ENCODE measurements at places on chromosomes 16 and 17.
A peak's percentile ranks its signal among the peaks of the same experiment; 100 is the strongest.

DNA sequence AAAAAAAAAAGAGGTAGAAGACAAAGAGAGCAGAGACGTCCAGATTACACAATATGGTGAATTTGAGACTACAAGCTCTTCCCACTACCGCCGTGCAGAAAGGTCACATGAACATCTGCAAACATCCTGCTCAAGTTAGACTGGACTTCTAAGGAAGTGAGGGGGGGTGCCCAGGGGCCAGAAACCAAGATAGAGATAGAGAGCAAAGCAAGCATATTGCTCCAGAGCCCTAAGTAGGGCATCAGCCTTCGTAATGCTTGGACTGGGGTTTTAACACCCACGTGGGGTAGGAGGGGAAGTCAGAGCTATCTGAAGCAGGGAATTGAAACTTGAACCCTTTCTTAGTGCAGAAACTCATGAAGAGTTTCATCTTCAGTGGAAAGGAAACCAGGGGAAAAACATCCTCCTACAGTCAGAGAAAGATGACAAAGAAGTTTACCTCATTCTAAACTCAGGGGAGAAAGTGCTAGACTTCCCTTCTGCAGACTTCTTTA is 8.7 kb downstream of the CLEC19A start:
- no peaks in the 10 kb centered on the region for H3K4me1 ChIP-seq
- H3K27me3 ChIP-seq = no peaks in the 10 kb centered on the region
- H3K27ac ChIP-seq = no peak overlapping the region

GRCh38 chr16:87728026-87728425 is 37.8 kb downstream of the KLHDC4 start:
- H3K36me3 ChIP-seq = no peaks in the 10 kb centered on the region
- H3K4me3 ChIP-seq = no peak overlapping the region
- peaks cover 17% of the 10 kb centered on the region for H3K4me1 ChIP-seq
- no peak overlapping the region for H3K27ac ChIP-seq
- DNase-seq = peak; percentile 34

- DNase-seq = no peak
- no peak overlapping the region for H3K27ac ChIP-seq
- H3K4me3 ChIP-seq = no peak overlapping the region
- no peaks in the 10 kb centered on the region for H3K27me3 ChIP-seq
- no peaks in the 10 kb centered on the region for H3K4me1 ChIP-seq
These were observed 93.8 kb downstream of the USP31 start for GRCh38 chr16:23055481-23055880.

DNA sequence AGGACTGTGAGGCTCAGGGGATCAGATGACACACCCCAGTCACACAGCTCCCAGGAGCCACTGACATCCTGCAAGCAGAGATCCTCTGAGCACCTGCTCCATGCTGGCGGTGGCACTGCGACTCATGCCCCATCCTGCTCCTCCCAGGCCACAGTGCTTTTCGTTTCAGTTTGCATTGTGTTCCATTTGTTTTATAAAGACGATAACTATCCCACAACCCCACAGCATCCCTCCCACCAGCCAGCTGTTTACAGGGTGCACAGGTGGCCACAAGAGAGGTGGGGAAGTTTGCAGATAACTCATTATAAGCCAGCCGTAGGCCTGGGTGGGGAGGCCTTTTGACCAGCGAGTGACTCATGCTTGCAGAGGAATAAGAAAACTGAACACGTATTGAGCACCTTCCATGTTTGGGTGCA is 28.2 kb downstream of the BCO1 start:
- peaks cover 3% of the 10 kb centered on the region for H3K4me1 ChIP-seq
- no peaks in the 10 kb centered on the region for H3K36me3 ChIP-seq
- H3K4me3 ChIP-seq = no peak overlapping the region
- no peaks in the 10 kb centered on the region for H3K27me3 ChIP-seq
- H3K27ac ChIP-seq = no peak overlapping the region

- H3K36me3 ChIP-seq = no peaks in the 10 kb centered on the region
- no peak overlapping the region for H3K4me3 ChIP-seq
- H3K27ac ChIP-seq = no peak overlapping the region
- no peak for DNase-seq
- peaks cover 7% of the 10 kb centered on the region for H3K4me1 ChIP-seq
These were observed 71.8 kb downstream of the IRF8 start for GRCh38 chr16:85970738-85971137.

- no peak overlapping the region for H3K4me3 ChIP-seq
- no peaks in the 10 kb centered on the region for H3K36me3 ChIP-seq
- no peaks in the 10 kb centered on the region for H3K27me3 ChIP-seq
- H3K4me1 ChIP-seq = peaks cover 38% of the 10 kb centered on the region
- H3K27ac ChIP-seq = no peak overlapping the region
- DNase-seq = peak; percentile 58
These were observed 7.1 kb downstream of the AKAP1 start for GRCh38 chr17:57092171-57092570.

GRCh38 chr16:10597187-10597601 is 16.8 kb upstream of the EMP2 start:
- H3K36me3 ChIP-seq = no peaks in the 10 kb centered on the region
- no peak for DNase-seq
- H3K27ac ChIP-seq = no peak overlapping the region
- H3K4me1 ChIP-seq = peaks cover 21% of the 10 kb centered on the region
- H3K27me3 ChIP-seq = no peaks in the 10 kb centered on the region

- peak overlapping the region; percentile 9 for H3K4me3 ChIP-seq
- H3K27me3 ChIP-seq = no peaks in the 10 kb centered on the region
- no peaks in the 10 kb centered on the region for H3K36me3 ChIP-seq
- peaks cover 44% of the 10 kb centered on the region for H3K4me1 ChIP-seq
- peak overlapping the region; percentile 68 for H3K27ac ChIP-seq
These were observed 808 bp upstream of the BAHCC1 start for GRCh38 chr17:81394377-81394920.

DNA sequence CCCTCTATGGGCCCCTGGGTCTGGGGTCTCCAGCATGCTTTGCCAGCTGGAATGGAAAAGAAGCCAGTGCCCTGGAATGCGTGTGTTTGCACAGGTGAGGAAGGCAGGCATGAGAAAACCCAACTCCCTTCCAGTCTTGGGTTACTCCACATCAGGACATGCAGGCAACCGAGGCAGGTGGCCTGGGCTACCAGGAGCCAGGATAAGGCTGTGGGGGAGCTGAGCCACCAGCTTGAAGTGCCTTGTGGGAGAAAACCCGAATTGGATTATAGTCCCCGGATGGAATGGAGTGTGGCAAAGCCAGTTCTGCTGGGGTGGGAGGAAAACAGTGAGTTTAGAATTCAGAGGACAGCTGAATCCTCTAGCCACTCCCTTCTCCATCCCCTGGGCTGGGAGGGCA is 7.2 kb downstream of the SRCIN1 start:
- H3K27ac ChIP-seq = no peak overlapping the region
- no peaks in the 10 kb centered on the region for H3K36me3 ChIP-seq
- H3K4me1 ChIP-seq = peaks cover 20% of the 10 kb centered on the region
- H3K4me3 ChIP-seq = no peak overlapping the region
- H3K27me3 ChIP-seq = peaks cover 9% of the 10 kb centered on the region

GRCh38 chr17:61524319-61524718 is 66.7 kb downstream of the NACA2 start:
- no peak overlapping the region for H3K27ac ChIP-seq
- H3K4me1 ChIP-seq = no peaks in the 10 kb centered on the region

DNA sequence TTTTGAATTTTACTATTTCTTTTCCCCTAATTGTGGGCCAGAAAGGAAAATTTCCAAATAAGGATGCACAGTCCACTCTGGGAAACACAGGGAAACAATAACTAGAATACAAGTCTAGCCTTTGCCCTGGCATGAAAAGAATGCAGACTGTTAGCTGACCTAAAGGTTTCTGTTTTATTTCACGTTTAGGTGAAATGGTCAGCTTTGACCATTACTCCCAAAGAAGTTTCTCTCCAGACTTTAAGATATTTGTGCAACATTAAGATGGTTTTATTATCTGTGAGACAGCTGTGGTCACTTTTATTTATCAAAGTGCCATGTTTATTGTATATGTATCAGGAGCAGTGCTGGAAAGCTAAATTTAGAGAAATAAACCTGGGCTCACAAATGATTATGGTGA is 163.9 kb downstream of the SPECC1 start:
- peak; percentile 26 for DNase-seq
- H3K4me3 ChIP-seq = no peak overlapping the region
- H3K4me1 ChIP-seq = peaks cover 18% of the 10 kb centered on the region
- H3K27me3 ChIP-seq = no peaks in the 10 kb centered on the region
- peak overlapping the region; percentile 83 for H3K27ac ChIP-seq
- no peaks in the 10 kb centered on the region for H3K36me3 ChIP-seq

DNA sequence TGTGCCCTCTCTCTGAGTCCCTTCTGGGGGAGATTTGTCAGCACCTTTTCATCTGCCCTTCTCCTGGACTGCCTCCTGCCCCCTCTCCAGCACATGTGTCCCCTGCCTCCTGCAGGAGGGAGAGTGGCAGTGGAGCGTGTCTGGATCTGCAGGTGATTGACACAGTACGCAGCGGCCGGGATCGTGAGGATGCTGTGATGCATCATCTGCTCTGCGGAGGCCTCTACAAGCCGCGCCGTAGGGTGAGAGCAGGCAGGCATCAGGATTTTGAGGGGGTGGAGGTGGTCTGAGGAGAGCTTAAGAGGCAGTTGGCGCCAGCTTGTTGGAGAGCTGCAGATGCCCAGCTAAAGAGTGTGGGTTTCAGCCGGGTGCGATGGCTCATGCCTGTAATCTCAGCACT is 10.9 kb downstream of the SLC9A5 start:
- no peaks in the 10 kb centered on the region for H3K27me3 ChIP-seq
- no peak overlapping the region for H3K4me3 ChIP-seq
- no peak for DNase-seq
- peaks cover 4% of the 10 kb centered on the region for H3K4me1 ChIP-seq
- H3K27ac ChIP-seq = no peak overlapping the region

DNA sequence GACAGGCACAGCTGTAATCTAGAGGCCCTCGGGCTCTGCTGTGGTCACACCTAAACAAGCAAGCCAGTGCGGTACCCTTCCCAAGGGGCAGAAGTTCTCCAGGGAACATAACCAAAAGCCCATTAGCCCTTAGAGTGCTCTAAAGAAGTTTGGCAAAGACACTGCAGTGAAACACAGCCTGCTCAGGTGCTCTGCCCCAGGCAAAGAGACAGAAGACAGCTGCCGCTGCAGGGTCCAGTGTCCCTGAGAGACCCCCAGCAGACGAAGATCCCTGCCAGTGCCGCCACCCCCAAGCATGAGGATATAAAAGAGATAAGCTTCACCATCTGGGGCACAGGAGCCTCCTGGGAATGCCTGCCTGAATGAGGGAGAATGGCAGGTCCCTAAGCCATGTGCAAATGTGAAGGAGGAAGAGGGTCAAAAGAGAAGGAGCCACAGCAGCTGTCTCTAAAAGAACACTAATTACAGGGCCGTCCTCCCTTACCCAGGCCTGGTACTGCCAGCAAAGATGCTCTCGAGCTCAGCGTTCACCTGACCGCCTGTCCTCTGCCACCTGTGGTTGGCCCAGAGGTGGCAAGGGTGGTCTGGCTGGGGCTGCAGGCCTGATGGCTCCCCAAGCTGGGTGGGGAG is 29.7 kb downstream of the CUEDC1 start:
- H3K4me1 ChIP-seq = peaks cover 5% of the 10 kb centered on the region
- H3K4me3 ChIP-seq = no peak overlapping the region
- no peak overlapping the region for H3K27ac ChIP-seq

DNA sequence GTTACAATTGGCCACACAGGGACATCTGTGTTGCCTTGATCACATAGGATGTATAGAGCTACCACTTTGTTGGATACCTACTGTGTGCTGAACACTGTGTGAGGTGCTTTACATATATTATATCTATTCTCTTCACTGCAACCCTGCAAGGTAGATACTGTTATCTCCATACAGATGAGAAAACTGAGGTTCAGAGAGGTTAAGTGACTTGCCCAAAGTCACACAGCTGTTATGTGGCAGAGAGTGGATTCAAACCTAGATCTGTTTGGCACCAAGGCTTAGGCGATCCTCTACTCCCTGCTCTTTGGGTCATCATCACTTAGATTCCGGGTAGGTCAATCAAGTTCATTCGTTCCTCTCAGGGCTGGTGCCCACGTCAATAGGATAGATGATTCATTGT is 260.5 kb upstream of the IRX3 start:
- H3K4me1 ChIP-seq = peaks cover 24% of the 10 kb centered on the region
- H3K36me3 ChIP-seq = no peaks in the 10 kb centered on the region
- DNase-seq = no peak
- H3K27ac ChIP-seq = no peak overlapping the region
- H3K27me3 ChIP-seq = no peaks in the 10 kb centered on the region

DNA sequence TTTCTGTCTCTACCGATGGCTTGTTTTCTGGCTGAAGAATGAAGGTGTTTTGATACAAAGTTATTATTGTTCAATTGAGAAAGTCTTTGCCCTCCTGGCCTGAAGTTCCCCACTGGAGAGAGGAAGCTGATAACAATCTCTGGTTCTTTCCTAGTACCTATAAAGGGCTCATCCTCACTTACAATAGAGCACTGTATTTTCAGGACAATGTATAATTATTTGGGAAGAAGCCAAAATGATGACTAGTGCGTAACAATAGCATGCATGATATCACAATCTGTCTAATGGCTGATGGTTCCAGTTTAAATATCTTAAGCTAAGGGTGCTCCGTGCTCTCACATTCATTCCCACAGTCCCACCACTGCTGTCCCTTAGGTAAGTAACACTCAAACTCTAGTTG is 230.7 kb downstream of the IRX3 start:
- H3K4me1 ChIP-seq = peaks cover 17% of the 10 kb centered on the region
- H3K27ac ChIP-seq = no peak overlapping the region

DNA sequence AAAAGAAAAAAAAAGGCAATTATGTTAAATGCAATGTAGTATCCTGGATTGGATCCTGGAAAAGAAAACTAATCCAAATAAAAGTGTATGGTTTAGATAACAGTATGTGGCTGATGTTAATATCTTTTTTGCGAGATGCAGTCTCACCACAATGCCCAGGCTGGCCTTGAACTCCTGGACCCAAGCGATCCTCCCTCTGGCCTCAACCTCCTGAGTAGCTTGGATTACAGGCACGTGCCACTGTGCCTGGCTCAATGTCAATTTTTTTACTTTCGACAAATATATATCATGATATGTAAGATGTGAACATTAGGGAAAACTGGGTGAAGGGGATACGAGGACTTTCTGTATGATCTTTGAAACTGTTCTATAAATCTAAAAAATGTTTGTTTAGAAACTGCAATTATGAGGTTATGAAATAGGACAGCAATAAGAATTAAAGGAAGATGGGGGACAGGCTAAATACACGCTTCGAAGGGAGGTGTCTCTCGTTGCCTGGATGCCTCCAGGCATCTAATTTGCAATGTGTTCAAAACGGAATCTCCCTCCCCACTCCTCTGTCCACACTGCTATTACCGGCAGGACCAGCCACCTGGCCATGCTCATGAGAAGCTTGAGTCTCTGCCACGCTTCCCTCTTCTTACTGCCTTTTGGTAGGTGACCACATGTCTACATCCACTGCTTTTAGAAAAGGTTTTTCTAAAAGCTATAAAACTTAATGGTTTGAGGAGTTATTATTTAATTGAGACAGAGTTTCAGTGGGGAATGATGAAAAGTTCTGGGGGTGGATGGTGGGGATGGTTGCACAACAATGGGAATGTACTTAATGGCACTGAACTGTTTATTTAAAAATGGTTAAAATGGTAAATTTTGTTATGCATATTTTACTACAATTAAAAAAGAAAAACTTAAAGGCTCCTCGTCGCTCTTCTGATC is 15.2 kb downstream of the UBE2O start:
- no peak for DNase-seq
- H3K27ac ChIP-seq = no peak overlapping the region
- no peak overlapping the region for H3K4me3 ChIP-seq
- no peaks in the 10 kb centered on the region for H3K36me3 ChIP-seq
- H3K4me1 ChIP-seq = peaks cover 23% of the 10 kb centered on the region

GRCh38 chr17:59356543-59357218 is 25.2 kb downstream of the YPEL2 start:
- no peak for DNase-seq
- H3K27ac ChIP-seq = peak overlapping the region; percentile 17
- no peak overlapping the region for H3K4me3 ChIP-seq
- peaks cover 38% of the 10 kb centered on the region for H3K4me1 ChIP-seq
- H3K27me3 ChIP-seq = no peaks in the 10 kb centered on the region

Measured in cardiac muscle cell (in vitro differentiated cells and primary cell).